ENCODE measurements at places on chromosomes 16 and 17.

DNA sequence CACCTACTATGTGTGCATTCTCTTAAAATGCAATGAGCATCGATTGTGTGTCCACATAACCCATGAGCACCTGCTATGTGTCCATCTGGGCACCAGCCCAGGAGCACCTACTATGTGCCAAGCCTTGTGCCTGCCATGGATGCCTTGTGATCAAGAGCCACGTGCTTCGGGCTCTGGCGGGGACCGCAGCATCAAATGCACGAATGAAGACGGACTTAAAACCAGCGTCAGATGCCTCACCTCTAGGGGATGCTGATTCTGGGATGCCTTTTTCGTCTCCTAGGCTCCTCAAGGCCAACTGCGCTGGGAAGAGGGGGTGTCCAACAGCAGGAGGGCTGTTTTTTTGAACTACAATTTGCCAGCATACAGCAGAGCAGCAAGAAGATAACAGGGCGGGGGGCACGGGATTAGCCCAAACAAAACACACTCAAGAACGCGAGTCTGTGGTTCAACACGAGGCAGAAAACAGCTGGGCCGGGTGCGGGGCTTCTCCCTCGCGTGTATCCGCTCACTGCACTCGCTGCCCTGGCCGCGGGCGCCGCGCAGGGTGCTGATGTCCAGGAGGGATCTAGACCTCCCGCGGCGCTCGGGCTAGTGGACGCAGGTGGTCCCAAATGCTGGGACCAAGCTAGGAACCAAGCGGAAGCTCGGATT is 1.2 kb upstream of the GLIS2 start:
- no peak for DNase-seq

GRCh38 chr17:80605326-80606066 is 60.9 kb downstream of the RPTOR start:
- DNase-seq: no peak

DNA sequence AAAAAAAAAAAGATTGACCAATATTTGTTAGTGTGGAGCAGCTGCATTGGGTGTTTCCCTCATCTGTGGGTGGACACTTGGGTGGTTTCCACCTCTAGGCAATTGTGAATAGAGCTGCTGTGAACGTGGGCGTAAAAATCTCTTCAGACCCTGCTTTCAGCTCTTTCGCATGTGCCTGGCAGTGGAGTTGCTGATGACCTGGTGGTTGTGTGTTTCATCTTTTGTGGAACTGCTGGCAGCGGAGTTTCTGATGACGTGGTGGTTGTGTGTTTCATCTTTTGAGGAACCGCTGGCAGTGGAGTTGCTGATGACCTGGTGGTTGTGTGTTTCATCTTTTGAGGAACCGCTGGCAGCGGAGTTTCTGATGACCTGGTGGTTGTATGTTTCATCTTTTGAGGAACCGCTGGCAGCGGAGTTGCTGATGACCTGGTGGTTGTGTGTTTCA is 21.4 kb downstream of the ZC3H18 start:
- no peak for DNase-seq

DNA sequence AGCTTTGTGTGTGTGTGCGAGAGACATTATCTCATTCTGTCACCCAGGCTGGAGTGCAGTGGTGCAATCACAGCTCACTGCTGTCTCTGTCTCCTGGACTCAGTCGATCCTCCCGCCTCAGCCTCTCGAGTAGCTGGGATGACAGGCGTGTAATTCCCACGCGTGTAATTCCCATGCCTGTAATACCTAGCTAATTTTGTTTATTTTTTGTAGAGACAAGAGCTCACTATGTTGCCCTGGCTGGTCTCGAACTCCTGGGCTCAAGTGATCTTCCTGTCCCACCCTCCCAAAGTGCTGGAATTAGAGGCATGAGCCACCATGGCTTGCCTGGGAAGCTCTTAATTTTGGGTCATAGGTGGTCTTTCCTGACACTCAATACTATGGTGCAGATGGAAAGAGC is 205.3 kb upstream of the TNRC6C start:
- no peak for DNase-seq

- no peak for DNase-seq
Measured at GRCh38 chr16:55543472-55543871, 23.0 kb upstream of the CAPNS2 start.

DNA sequence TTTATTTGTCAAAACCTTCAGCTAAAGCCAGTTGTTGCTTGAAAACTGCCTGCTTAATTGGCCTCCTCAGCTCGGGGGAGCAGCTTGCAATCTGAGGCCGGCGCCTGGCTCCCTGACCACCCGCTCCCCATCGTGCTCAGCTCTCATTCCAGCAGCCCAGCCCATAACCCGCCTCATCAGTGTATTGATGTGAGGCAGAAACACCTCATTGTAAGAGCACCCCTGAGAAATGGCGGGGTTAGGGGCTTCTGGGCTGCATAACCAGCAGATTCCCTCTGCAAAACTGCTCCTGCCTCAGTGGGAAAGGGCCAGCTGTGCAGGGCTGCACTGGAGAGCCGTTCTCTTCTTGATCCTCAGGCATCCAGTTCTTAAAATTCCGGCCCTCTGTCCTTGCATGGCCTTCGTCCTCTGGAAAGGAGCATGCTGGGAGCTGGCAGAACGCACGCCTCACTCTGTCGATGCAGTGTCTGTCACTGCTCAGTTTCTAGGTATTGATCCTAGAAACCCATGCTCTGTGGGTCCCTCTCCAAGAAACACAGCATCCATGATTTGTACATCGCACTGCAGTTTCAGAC is 113.8 kb upstream of the CHMP6 start:
- DNase-seq: no peak

DNA sequence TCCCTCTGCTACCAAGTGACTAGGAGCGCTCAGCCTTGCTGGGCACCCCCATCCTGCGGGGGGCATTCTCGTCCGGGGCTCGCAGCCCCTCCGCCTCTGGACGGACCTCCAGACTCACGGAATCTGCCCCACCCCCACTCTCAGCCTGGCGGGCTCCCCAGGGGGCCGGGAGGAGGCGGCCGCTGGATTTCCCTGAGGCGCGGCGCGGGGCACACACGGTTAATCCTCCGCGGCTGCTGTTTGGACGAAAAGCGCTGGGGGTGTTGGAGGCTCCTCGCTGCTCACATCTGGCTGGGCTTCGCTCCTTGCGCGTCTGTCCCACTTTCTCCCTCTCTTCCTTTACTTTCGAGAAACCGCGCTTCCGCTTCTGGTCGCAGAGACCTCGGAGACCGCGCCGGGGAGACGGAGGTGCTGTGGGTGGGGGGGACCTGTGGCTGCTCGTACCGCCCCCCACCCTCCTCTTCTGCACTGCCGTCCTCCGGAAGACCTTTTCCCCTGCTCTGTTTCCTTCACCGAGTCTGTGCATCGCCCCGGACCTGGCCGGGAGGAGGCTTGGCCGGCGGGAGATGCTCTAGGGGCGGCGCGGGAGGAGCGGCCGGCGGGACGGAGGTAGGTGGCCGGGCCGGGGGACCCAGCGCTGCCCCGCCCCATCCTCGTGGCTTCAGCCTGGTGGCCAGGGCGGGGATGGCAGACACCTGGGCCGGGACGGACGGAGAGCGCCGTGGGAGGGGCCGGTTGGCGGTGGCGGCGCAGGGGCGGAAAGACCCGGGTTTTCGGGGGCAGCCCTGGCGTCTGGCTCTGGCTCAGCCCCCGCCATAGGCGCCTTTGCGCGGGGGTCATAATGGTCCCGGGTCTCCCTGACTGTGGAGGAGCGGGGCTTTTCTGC is at the start of gene C1QTNF1:
TSS of gene C1QTNF1 (plus strand) at position 284 of the 886 bp plus-strand sequence. CDS start 19,800 bp downstream, outside the sequence.
- no peak for DNase-seq

- no peak for DNase-seq
Measured at GRCh38 chr16:61295311-61295710, 740.9 kb downstream of the CDH8 start.

DNA sequence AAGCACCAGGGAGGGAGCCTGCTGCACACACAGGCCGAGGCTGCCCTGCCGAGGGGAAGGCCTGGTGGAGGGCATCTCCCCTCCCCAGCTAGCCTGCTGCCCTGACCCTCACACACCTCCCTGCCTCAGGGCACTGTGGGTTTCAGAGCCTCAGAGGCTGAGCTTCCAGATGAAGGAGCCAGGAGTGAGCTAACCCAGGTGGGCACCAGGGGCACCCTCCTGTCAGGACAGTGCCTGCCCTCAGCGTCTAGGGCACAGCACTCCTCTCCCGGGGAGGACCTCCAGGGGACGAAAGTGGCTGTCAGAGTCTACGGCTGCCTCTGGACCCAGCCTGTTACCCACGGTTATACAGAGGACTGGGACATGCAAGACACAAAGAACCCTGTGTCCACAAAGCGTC is 22.8 kb upstream of the DLX4 start:
- DNase-seq: no peak

DNA sequence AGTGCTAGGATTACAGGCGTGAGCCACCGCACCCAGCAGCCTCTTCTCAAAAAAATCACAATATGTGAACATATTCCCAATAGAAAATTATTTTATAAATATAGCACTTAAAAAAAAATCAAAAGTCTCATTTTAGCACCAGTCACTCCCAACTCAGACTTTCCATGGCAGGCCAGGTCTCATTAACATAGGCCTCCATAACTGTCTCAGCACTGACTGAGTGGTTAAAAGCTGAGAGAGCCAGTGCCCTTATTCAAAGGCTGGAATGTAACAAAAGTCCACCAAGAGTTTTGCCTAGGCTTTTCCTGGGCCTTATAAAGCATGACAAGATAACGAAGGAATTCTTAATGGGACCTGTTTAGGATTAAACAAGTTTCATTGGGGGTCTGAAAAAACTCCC is 79.8 kb downstream of the EMP2 start:
- DNase-seq: no peak

DNA sequence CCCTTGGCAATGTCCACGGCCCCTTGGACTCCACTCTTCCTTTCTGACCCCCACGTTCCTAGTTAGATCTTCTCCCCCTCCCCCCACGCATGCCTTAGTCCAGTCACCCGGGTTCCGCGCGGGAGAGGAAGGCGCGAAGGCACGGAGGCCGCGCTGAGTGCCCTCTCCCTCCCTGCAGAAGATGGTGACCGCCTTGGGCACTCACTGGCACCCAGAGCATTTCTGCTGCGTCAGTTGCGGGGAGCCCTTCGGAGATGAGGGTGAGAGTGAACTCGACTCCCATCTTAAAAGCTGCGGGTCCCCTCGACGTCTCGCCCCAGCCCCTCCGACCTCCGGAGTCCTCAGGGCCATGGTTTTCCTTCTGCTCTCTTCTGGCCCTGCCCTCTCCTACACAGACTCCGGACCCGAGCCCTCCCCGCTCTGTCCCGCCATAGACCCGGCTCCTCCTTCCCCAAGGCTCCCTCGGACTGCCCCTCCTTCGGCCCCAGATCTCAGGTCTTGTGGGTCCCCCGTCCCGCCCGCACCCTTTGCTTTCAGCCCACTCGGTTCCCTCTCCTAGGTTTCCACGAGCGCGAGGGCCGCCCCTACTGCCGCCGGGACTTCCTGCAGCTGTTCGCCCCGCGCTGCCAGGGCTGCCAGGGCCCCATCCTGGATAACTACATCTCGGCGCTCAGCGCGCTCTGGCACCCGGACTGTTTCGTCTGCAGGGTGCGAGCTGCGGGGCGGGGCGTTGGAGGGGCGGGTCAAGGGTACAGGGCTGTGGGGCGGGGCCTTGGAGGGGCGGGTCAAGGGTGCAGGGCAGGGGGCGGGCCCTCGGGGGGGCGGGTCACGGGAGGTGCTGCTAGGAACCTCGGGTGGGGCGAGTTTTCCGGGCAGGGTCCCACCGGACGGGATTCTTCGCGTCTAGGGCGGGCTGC is 4.6 kb downstream of the TGFB1I1 start:
- DNase-seq: no peak

DNA sequence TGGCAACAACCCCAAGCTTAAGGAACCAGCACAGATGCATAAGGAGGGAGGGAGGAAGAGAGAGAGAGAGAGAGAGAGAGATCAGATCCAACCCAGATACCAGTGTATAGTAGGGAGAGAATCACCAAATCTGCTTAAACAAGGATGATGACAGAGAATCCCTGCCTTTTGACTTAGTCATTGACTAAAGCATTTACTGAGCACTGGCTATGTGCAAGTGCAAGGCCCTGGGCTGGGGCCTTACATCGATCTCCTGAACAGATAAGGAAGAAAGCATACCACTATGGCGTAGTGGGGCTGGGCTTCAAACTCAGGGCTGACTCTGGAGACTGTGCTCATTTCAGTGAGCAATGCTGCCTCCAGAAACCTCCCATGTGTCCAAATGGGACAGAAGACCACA is 15.8 kb downstream of the TSNAXIP1 start:
- DNase-seq: no peak

GRCh38 chr16:73122604-73123391 is 74.9 kb upstream of the ZFHX3 start:
- no peak for DNase-seq
